ENCODE measurements at places on chromosomes 1 and 21. TPM values are rescaled to one million over a fixed set of nuclear protein-coding genes. Genes with fewer than 3 reads are reported as not detected.

- no peak for DNase-seq
Observed at GRCh38 chr1:51002516-51002915, 32.5 kb downstream of the CDKN2C start.

- DNase-seq, result no peak
Observed at GRCh38 chr1:169234780-169235179, 128.3 kb downstream of the ATP1B1 start.

DNA sequence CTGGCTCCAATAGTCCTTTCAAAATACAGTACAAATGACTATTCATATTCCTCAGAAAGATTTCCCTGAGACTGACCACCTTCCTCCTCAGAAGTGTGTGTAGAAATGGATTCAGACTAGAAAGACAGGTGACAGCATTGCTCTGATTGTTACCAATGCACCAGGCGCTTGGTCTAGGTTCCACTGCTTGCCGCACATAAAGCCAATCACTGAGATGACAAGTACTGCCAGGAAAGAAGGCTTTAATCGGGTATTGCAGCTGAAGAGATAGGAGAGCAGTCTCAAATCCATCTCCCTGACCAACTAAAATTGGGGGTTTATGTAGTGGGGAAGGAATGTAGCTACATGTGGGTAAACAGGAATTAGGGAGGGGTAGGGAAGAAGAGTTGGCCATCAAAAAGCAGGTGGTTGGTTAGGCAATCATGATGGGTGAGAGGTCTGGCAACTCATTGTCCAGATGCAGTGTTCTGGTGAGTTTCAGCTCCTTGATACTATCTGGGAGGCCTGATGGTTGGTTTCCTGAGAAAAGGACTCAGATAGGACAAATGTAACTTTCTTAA lies 98.0 kb downstream of the KCNH1 start:
- DNase-seq, result no peak

GRCh38 chr1:168613691-168614231 lies 37.4 kb downstream of the XCL1 start:
- no peak for DNase-seq

DNA sequence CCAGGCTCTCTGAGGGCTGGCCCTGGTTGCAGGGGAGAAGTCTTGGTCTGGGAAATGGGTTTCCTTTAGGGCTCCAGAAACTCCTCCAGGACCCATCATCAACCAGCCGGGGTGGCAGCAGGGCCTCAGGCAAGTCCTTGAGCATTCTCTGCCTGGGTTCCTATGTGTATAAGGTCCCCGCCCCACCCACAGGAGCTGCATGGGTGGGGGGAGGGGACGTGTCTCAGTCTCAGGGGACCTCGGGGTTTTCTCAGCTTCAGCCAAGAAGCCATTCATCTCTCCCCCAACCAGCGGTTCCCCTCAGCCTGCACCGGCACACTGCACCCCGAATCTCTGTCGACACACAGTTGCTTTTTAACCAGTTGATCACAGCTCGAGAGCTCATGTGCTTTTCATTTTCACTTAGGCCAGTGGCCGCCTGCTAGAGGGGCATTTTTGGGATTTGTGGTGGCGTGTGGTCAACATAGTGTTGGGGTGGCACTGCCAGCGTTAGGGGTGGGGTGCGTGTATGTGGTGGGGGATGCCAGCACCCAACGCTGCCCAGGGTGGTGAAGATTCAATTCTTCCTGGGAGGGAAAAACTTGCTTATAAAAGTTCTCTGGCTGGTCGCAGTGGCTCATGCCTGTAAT lies 6.5 kb downstream of the RUNX3 start:
- no peak for DNase-seq

DNA sequence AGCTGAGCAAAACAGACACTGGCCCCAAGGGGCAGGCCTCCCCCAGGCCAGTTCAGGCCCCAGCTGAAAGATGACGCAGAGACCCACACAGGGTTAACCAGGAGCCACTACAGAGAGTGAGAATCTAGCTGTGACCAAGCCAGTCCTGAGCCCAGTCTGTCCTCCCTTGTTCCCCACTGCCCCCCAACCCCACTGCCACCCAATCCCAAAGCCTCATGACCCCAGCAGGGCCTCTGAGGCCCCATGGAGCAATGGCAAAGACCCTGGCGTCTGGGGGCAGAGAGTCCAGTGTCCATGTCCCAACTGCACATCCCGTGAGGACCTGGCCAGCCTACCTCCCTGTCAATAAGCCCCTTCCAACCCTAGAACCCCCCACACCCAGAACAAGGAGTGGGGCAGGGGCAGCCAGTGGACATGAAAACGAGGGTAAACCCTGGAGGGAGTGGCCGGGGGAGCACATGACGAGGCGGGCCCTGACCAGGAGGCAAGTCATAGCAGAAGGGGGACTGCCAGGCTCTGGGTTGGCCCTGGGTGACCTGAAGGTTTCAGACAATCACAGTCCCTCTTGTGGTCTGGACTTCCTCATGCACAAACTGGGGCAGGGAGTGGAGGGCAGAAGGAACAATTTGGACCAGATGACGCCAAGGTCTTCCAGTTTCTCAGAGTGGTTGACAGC lies 100.5 kb downstream of the GLIS1 start:
- DNase-seq, result no peak

- no peak for DNase-seq
Observed at GRCh38 chr1:54591127-54591756, 32.1 kb downstream of the FAM151A start.

CTH gene
- total RNA-seq, result 33.5 TPM

ESPN gene
- 8.7 TPM for total RNA-seq

GRCh38 chr21:45805321-45805720 lies 161.8 kb downstream of the PCBP3 start:
- DNase-seq, result no peak

DNA sequence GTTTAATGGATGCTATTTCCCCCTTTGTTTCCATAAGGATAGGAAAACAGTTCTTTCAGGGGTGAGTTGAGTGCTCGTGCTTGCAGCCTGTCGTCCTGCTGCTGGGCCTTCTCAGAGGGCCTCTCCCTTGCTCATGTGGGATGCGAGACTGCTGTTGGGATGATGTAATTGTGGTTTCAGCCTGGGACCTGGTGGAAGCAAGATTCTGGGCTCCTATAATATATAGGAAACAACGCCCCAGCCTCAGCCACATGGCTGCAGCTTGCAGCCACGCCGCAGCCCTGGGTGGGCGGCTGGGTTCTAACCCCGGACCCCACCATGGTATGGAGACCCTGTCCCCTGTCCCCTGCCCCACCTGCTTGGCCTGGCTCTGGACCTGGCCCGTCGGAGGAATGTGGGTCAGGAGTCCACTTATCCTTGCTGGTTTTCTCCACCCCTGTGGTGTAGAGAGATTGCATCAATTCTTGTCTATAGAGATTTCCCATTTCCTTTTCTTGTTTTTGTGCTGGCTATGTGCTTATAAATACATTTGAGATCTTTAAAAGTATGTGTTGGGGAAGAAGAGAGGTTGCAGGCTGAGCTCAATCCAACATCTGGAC lies 357.8 kb downstream of the SIPA1L2 start:
- peak; percentile 37 for DNase-seq

- DNase-seq, result peak; percentile 68
Observed at GRCh38 chr1:10890491-10891071, 94.1 kb upstream of the CASZ1 start.

DNA sequence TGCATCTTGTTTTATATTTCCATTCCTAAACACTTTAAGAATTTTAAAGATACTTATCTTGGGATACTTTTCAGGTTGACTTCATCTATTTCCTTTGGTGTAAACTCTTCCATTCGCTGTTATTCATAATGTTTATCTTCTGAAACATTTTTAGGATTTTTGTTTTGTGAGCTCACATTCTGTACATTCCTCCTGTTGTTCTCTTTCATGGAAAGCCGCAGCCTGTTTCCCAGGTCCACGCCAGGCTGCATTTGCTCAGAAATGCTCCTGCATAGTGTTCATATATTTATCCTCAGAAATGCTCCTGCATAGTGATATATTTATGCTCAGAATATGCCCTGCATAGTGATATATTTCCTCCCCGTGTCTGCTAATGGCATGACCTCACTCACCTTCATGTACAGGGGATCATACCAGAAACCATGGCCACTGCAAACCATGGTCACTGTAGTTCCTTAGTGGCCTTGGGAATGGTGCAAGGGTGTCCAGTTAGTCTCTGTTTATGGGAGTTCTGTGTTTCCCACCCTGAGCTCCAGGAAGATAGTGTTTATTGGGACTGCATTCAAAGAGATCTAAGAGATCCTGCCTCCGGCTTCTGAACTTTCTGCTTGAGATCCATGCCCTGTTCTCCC lies 153.9 kb upstream of the GREM2 start:
- no peak for DNase-seq

GRCh38 chr1:19071674-19072281 lies 115.3 kb upstream of the IFFO2 start:
- peak; percentile 60 for DNase-seq

DNA sequence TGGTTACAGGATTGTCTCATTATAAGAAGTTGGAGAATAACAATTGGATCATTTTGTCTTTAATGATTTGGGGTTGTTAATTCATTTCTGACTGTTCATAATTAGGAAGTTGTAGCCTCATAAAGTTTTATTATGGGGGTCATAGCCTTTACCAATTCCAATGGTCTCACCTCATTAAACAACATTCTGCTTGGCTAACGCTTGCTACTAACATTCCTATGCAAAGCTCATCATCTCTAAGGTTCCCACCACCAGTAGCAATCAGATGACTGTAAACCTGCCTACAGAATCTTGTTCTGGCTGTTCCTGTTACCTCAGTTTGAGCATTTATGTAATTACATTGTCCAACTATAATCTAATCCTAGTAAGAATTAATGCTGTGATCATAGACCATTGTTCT lies 60.2 kb downstream of the ODF2L start:
- no peak for DNase-seq

DNA sequence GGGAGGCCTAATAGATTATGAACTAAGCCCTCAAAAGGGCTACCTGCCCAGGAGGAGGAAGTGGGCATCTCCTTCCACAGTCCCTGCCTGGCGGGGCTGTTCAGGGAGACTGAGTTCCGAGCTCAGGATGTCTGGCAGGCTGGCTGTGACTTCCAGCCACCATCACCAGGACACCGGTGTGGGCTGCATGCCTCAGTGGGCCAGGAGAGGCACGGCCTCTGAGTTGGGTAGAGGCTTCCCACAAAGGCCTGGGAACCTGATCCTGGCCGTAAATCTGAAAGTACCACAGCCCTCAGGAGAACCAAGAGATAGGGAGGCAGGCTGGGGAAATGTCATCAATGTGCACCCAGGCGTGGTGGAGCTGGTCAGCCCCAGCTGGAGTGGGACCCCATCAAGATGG lies 29.1 kb downstream of the NTPCR start:
- peak; percentile 18 for DNase-seq

GRCh38 chr1:119778886-119779560 lies 10.3 kb upstream of the HMGCS2 start:
- DNase-seq, result no peak

DNA sequence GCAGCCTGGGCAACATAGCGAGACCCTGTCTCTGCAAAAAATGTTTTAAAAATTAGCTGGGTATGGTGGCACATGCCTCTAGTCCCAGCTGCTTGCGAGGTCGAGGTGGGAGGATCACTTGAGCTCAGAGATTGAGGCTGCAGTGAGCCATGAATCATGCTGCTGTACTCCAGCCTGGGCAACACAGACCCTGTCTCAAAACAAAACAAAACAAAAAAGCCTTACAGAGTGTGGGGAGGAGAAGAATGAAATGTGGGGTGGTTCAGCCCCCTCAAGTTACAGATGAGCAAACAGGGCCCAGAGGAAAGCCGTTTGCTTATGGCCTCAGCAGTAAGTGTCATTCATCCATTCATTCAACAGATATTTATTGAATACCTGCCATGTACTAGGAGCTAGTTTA lies 40.7 kb downstream of the RPS6KA1 start:
- no peak for DNase-seq

GRCh38 chr21:15437883-15438282 lies 291.9 kb upstream of the USP25 start:
- no peak for DNase-seq

- no peak for DNase-seq
Observed at GRCh38 chr1:238653693-238654321, 732.6 kb upstream of the CHRM3 start.

PLA2G2C gene
- 0.04 TPM for total RNA-seq

DNA sequence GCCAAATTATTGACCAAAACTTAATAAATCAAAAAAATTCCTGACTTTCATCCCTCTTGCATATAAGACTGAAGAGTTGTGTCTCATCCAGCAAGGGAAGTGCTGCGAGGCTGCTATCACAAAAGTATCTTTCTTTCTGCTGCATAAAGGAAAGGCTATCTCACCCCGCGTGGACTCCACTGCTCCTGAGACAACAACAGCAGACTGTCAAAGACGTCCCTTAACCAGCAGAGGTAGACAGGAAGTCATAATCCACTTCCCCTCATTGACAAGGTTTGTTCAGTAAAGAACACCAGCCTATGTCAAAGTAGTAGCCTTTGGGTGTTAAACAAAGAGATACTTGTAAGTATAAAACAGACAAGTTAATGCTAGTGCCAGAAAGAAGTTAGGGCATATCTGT lies 29.4 kb downstream of the VPS26C start:
- DNase-seq, result no peak

DNA sequence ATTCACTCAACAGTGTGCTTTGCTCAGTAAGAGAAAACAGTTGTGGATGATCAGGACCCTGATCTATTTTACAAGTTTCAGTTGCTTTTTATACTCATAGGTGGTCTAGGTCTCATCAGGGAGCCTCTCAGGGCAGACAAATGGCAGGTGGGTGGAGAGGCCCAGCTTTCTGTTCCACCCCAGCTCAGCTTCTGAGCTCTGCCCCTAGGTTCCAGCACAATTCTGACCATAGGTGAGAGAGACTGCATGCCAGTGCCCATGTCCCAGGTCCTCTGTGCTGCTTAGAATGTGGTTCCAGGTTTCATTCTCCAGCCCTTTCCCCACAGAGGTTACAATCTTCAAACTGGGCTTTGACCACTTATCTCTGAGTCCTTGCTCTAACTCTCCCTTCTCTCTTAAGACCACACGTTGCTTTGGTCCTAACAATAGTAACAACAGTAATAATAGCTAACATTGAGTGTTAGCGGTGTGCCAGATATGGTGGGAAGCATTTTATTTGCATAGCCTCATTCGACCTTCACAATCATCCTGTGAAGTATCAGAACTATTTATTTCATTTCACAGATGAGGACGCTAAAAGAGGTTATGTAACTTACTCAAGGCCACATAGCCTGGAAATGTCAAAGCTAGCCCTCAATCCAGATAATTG lies 19.6 kb upstream of the DUSP10 start:
- no peak for DNase-seq

DNA sequence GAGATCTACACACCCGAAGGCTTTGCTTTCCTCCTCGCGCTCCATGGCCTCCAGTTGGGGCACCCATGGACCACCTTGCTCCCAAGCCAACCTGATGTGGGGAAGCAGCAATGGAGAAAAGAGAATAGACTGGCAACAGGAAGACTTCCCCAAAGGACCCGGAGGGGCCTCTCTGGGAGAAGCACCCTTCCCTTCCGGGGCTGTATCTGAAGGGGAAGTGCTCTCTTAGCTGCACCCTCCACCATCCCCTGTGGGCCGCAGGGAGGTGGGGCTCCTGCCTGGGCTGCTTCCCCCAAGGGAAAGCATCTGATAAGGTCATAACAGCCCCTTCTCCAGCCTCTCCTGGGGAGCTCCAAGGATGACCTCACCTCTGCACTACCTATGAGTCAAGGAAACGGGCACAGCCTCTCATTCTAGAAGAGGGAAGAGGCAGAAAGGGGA lies 100.2 kb downstream of the RIPK4 start:
- DNase-seq, result peak; percentile 31

SERTAD4 gene
- 8.7 TPM for total RNA-seq

Data from H7 (cell line).